WTC11 (cell line): ENCODE measurements at places on chromosomes 16 and 17.
A peak's percentile ranks its signal among the peaks of the same experiment; 100 is the strongest.

GRCh38 chr16:61382435-61382834, 653.8 kb downstream of the CDH8 start:
- DNase-seq: no peak
- H3K27ac ChIP-seq: no peak overlapping the region
- no peaks in the 10 kb centered on the region for H3K27me3 ChIP-seq
- H3K4me3 ChIP-seq: no peak overlapping the region

- H3K27ac ChIP-seq: no peak overlapping the region
- H3K4me3 ChIP-seq: no peak overlapping the region
- H3K4me1 ChIP-seq: no peaks in the 10 kb centered on the region
- no peaks in the 10 kb centered on the region for H3K27me3 ChIP-seq
These were observed 10.6 kb upstream of the PLD6 start for GRCh38 chr17:17216776-17217175.

DNA sequence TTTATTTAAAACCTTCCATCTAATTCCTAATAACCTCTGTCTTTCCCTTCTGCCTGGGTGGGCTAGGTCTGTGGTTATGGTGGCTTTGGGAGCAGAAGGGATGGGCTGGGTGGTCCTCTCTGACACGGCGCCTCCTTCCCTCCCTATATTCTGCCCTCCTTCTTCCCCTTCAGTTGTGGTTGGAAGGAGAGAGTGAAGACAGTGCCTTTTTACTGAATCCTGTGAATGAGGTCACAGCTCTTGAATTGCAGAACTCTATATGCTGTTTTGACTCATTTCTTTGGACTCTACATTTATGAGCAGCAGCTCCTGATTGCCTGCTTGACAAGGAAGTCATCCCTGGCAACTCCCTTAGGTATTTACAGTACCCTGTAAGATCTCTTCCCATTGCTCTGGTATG, 256.0 kb upstream of the ELAC2 start:
- DNase-seq: no peak
- peaks cover 5% of the 10 kb centered on the region; the same call in 1 of the 2 replicates for H3K36me3 ChIP-seq
- H3K4me1 ChIP-seq: no peaks in the 10 kb centered on the region
- H3K27ac ChIP-seq: no peak overlapping the region

GRCh38 chr16:71347146-71347545, 11.4 kb upstream of the CALB2 start:
- DNase-seq: no peak
- H3K4me3 ChIP-seq: no peak overlapping the region

DNA sequence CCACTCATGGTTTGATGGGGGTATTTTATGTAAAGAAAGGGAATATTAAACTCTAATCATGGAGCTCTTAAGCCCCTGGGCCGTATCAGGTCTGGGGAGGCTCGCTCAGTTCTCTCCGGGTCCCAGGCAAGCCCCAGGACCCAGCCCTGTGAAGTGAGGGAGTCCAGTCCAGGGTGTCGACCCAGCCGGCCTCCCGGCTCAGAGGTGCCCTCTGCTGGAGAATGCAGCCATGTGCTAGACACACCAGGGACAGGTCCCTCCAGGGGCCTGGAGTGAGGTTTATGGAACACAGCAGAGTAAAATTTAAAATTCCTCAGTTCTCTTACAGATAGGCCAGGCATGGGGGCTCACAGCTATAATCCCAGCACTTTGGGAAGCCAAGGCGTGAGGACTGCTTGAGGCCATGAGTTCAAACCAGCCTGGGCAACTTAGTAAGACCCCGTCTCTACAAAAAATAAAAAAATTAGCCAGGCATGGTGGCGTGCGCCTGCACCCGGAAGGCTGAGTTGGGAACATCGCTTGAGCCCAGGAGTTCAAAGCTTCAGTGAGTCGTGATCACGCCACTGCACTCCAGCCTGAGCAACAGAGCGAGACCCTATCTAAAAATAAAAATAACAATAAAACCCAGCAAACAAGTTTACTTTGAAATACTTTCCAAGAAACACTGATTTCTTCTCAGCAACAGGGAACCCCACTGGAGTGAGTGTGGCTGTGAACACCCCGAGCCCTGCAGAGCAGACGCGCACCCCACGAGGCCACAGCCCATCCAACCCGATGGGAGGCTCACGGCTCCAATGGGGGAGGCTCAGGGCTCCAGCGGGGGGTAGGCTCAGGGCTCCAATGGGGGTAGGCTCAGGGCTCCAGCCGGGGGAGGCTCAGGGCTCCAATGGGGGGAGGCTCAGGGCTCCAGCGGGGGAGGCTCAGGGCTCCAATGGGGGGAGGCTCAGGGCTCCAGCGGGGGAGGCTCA, 72.2 kb downstream of the ZNF778 start:
- H3K27me3 ChIP-seq: no peaks in the 10 kb centered on the region
- peak overlapping the region; percentile 97 for H3K27ac ChIP-seq
- H3K36me3 ChIP-seq: peaks cover 19% of the 10 kb centered on the region
- H3K4me3 ChIP-seq: no peak overlapping the region; the same call in 1 of the 2 replicates
- peaks cover 46% of the 10 kb centered on the region for H3K4me1 ChIP-seq

- H3K27ac ChIP-seq: no peak overlapping the region
- H3K36me3 ChIP-seq: no peaks in the 10 kb centered on the region
- H3K27me3 ChIP-seq: 0 out of 2 replicates have a peak, but pooled peaks cover 3% of the 10 kb centered on the region
- H3K4me1 ChIP-seq: peaks cover 12% of the 10 kb centered on the region
- H3K4me3 ChIP-seq: no peak overlapping the region
These were observed 558.9 kb upstream of the HSBP1 start for GRCh38 chr16:83248735-83249463.

DNA sequence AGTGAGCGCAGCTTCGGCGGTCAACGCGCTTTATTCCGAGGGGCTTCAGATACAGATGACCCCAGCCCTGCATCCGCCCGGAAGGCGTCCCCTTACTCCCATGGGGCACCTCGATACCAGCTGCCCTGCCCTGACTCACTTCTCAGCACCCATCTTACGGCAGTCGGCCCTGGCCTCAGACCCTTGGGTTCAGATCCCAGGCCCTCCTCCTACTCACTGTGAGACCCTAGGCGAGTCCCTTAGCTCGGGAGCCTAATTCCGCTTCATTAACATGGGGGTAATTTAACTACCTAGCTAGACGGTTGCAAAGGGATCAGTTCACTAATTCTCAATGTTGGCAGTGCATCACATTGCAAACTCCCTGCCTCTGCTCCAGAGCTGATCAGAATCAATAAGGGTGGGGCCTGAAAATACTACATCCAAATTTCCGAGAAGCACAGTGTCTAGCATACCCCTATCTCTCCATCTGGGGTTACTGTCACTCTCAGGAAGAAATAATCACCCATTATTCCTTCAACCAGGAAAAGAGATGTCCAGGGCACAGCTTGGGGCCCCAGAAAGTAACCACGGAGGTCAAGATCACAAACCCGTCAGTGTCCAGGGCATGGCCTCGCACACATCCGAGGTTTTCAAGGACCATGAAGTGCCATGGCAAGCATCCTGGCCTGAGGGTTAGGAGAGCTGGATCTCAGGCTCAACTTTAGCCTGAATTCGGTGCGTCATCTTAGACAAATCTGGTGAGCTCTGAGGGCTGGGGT, 415 bp upstream of the FLOT2 start:
- peaks cover 34% of the 10 kb centered on the region for H3K4me1 ChIP-seq
- H3K27ac ChIP-seq: peak overlapping the region; percentile 90
- no peak for DNase-seq
- H3K27me3 ChIP-seq: no peaks in the 10 kb centered on the region
- peaks cover 13% of the 10 kb centered on the region for H3K36me3 ChIP-seq
- peak overlapping the region; percentile 94 for H3K4me3 ChIP-seq

GRCh38 chr17:81209141-81209540, 13.6 kb downstream of the CEP131 start:
- no peaks in the 10 kb centered on the region; the same call in 1 of the 2 replicates for H3K36me3 ChIP-seq
- no peaks in the 10 kb centered on the region for H3K4me1 ChIP-seq
- no peaks in the 10 kb centered on the region for H3K27me3 ChIP-seq
- DNase-seq: no peak
- no peak overlapping the region for H3K27ac ChIP-seq

DNA sequence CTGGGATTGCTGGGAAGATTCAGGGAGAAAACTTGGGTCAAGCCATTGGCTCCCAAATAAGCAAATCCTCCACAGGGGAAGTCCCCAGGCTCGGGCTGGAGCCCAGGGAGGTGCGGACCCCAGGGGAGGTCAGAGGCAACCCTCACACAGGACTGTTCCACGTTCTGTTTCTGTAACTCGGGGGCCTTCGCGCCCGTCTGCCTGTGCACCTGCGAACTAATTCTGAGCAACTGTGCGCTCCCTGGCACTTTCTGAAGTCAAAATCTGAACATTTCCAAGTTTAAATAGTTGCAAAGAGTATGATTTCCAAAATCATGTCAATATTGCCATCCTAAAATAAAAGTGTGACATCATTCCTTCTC, 16.8 kb downstream of the TIMM22 start:
- H3K4me1 ChIP-seq: no peaks in the 10 kb centered on the region
- H3K27me3 ChIP-seq: no peaks in the 10 kb centered on the region
- H3K4me3 ChIP-seq: no peak overlapping the region
- no peak for DNase-seq

DNA sequence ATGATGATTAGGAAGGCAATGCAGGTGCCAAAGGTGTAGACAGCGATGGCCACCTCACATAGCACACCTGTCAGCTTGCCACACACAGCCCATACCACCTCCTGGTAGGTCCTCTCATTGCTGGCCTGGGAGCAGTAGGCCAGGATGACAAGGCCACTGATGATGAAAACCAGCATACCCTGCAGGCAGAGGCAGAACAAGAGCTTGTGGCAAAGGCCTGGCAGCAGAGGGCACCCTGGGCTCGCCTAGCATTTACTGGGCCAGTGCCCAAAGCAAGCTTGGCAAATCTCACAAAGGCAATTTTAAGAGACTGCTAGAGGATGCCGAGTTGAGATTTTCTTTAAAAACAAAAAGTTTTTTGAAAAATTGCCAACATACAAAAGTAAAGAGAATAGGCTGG, 5.9 kb downstream of the SLC38A7 start:
- no peak overlapping the region for H3K4me3 ChIP-seq
- H3K36me3 ChIP-seq: peaks cover 21% of the 10 kb centered on the region
- peaks cover 4% of the 10 kb centered on the region for H3K4me1 ChIP-seq
- no peak overlapping the region for H3K27ac ChIP-seq
- no peaks in the 10 kb centered on the region for H3K27me3 ChIP-seq

- H3K4me3 ChIP-seq: peak overlapping the region; percentile 80
- peaks cover 62% of the 10 kb centered on the region for H3K27me3 ChIP-seq
- peaks cover 30% of the 10 kb centered on the region for H3K4me1 ChIP-seq
- H3K27ac ChIP-seq: no peak overlapping the region
- peaks cover 4% of the 10 kb centered on the region; the same call in 1 of the 2 replicates for H3K36me3 ChIP-seq
These were observed 8.2 kb downstream of the CORO6 start for GRCh38 chr17:29614349-29615047.

GRCh38 chr17:19702217-19702641, 14.2 kb downstream of the SLC47A2 start:
- peaks cover 26% of the 10 kb centered on the region for H3K4me1 ChIP-seq
- no peak for DNase-seq
- no peak overlapping the region for H3K4me3 ChIP-seq
- no peak overlapping the region for H3K27ac ChIP-seq
- H3K27me3 ChIP-seq: no peaks in the 10 kb centered on the region; the same call in 1 of the 2 replicates
- no peaks in the 10 kb centered on the region for H3K36me3 ChIP-seq

DNA sequence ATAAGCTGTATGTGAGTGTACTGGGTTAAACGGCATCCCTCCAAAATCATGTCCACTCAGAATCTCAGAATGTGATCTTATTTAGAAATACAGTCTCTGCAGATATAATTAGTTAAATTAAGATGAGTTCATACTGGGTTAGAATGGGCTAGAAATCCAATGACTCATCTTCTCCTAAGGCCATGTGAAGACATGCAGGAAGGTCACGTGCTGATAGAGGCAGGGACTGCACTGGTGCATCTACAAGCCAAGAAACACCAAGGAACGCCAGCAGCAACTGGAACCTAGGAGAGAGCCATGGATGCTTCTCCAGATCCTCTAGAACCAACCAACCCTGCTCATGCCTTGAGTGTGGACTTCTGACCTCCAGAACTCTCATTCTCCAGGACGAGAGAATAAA, 241.0 kb downstream of the XYLT1 start:
- H3K36me3 ChIP-seq: no peaks in the 10 kb centered on the region
- no peak overlapping the region for H3K27ac ChIP-seq
- DNase-seq: no peak
- H3K4me1 ChIP-seq: peaks cover 11% of the 10 kb centered on the region
- no peaks in the 10 kb centered on the region for H3K27me3 ChIP-seq

- no peaks in the 10 kb centered on the region for H3K36me3 ChIP-seq
- peak; percentile 30 for DNase-seq
- peak overlapping the region; percentile 59 for H3K4me3 ChIP-seq
- no peak overlapping the region for H3K27ac ChIP-seq
- peaks cover 19% of the 10 kb centered on the region for H3K4me1 ChIP-seq
These were observed 2.2 kb upstream of the NTN3 start for GRCh38 chr16:2468725-2469398.

DNA sequence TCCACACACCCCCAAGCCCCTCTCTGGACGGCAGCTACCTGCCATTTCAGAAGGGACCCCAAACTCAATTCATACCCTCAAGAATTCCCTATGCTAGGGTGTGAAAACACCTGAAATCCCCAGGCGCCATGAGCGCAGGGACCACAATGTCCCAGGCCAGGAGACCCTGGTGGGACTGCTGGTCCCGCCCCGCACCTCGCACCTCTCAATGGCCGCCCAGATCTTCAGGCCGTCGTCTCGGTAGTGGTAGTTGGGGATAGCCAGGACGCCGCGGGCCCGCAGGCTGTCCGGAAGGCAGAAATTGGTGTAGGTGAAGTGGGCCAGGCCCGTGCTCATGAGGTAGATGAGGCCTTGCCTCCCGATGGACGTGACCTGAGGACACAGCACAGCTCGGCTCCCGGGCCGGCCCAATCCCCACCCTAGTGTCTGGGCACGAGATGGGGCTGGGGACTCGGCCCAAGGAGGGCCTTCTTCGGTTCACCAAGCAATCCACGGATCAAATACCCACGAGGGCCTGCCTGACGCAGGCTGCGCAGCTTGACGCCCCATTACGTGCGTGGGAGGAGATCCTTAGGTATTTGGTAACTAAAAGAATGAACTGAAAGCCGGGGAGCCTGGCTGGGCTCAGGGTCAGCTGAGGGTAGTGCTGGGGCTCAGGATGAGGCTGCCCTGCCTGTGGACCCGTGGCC, 9.2 kb downstream of the ALOXE3 start:
- H3K36me3 ChIP-seq: no peaks in the 10 kb centered on the region
- H3K27me3 ChIP-seq: peaks cover 76% of the 10 kb centered on the region
- no peak overlapping the region for H3K27ac ChIP-seq
- DNase-seq: peak; percentile 33
- peak overlapping the region; percentile 58 for H3K4me3 ChIP-seq
- peaks cover 4% of the 10 kb centered on the region; the same call in 1 of the 2 replicates for H3K4me1 ChIP-seq

DNA sequence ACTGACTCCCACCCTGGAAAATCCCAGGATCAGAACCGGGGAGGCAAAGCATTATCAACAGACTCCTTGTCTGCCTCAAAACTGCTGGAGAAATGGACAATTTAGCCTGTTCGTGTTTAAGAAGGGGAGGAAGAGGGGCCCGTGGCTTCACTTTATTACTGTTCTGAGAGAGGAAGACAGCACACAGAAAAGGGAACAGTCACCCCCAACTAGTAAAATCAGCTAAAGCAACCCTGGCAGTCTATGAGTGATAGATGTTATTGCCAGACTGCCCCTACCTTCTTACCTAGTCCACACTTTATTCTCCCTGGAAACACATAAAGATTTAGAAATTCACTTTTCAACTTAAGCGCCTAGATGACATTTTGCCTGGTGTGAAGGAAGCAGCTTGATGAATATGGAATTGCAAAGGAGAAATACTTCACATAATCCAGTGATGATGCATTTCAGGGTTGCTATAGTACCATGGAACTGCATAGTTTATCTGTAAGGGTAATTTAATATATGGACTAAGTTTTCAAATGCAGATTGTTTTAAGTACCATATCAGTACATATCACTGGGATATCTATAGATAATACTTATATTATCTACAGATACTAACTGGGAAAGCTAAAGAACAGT, 36.9 kb upstream of the TRAP1 start:
- no peak overlapping the region for H3K4me3 ChIP-seq
- no peaks in the 10 kb centered on the region for H3K27me3 ChIP-seq
- no peak for DNase-seq
- 0 out of 2 replicates have a peak overlapping the region, but pooled peaks have one; percentile 27 for H3K27ac ChIP-seq

- H3K27me3 ChIP-seq: no peaks in the 10 kb centered on the region
- H3K4me3 ChIP-seq: no peak overlapping the region
- H3K27ac ChIP-seq: peak overlapping the region; percentile 84; the same call in 1 of the 2 replicates
These were observed 18.6 kb downstream of the CREBBP start for GRCh38 chr16:3861808-3862451.
